ENCODE measurements at places on chromosomes 1 and 21. TPM values are rescaled to one million over a fixed set of nuclear protein-coding genes. Genes with fewer than 3 reads are reported as not detected.

The FMO3 gene
- polyA plus RNA-seq: 0.92 TPM

The OSCP1 gene
- 199 TPM for polyA plus RNA-seq

The TNFSF4 gene
- 11.2 TPM for polyA plus RNA-seq

DNA sequence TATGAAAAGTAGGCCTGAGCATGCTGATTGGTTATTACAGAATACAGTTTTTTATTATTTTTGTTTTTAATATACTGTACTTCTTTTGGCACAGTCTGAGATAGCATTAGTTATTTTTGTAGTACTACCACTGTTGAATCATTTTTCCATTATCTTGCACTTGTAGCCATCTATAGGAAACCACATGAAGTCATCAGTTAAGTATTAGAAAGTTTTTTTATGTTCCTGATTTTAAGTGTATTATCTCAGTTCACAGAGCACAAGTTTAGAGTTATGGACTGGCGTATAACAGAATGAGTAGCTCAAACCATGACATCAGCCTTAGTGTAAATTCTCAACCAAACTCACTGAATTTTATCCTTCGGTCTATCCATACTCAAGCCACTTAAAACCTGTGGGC is 22.8 kb downstream of the DHX9 start:
- H3K4me1 ChIP-seq: no peaks in the 10 kb centered on the region
- H3K4me3 ChIP-seq: no peak overlapping the region
- no peaks in the 10 kb centered on the region for H3K27me3 ChIP-seq
- no peaks in the 10 kb centered on the region for H3K36me3 ChIP-seq
- H3K27ac ChIP-seq: no peak overlapping the region

- DNase-seq: no peak
- no peaks in the 10 kb centered on the region for H3K36me3 ChIP-seq
- no peak overlapping the region for H3K4me3 ChIP-seq
Measured at GRCh38 chr1:223316082-223316481, 47.9 kb downstream of the SUSD4 start.

DNA sequence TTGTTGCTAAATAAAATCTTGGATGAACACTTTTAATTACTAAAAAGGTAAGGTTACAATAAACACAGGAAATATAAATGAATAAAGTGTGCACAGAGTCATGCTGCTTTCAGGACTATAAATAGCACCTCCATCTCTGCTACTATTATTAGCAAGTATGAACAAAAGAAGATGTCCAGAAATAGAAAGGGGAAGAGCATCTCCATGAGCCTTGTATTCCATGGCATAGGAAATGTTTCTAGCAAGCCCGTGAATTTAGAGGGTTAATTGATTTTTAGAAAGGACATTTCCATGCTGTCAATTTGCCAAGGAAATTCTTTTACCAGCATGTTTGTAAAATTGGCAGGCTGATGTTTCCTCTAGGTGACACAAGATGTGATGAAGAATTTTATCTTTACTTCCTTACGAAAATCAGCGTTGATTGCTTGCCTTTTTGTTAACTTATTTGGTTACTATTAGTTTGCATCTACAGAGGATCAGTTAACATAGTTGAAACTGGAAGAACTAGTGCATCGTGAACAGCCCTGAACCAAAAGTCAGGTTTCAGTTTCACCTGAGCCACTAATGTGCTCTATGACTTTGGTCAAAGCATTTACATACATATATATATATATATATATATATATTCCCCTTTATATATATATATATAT is 45.3 kb downstream of the NR5A2 start:
- no peak for DNase-seq
- no peaks in the 10 kb centered on the region for H3K36me3 ChIP-seq
- no peak overlapping the region for H3K4me3 ChIP-seq
- H3K27me3 ChIP-seq: no peaks in the 10 kb centered on the region
- peaks cover 7% of the 10 kb centered on the region for H3K4me1 ChIP-seq

- peak overlapping the region; percentile 2 for H3K27ac ChIP-seq
- no peaks in the 10 kb centered on the region for H3K27me3 ChIP-seq
- peaks cover 29% of the 10 kb centered on the region for H3K4me1 ChIP-seq
- DNase-seq: no peak
- H3K36me3 ChIP-seq: no peaks in the 10 kb centered on the region
- H3K4me3 ChIP-seq: no peak overlapping the region
Measured at GRCh38 chr1:9435153-9435636, 104.1 kb upstream of the SLC25A33 start.
